Stimulated activated naive CD4-positive, alpha-beta T cell (primary cell): ENCODE measurements at places on chromosomes 6 and 20.

DNA sequence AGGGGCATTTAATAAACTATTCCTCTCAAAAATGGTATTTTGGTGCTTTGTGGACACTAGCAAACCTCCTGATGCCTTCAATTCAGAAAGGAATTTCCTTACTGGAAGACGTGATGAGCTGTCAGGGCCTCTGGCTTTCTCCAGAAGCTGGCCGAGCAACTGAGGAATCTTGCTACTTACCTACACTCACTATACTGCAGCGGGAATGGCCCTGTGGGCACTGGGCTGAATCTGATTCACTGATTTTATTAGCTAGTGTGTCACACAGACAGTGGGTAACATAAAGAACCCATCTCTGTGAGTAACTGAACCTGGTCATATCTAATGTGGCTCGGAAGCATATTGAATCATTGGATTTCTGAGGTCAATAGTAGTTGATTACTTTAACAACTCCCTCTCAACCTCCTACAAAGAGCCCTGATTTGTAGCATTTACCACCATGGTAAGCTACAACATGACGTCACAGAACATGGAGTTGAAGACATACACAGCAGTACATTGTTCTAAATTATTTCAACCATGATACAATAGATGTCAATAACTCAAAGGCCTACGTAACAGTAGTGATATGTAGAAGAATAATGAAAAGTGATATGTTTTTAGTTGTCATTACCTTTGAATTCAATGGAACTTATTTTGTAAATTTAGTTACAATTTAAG is 232.1 kb downstream of the SYNE1 start:
- no peak for DNase-seq

- no peak for DNase-seq
Measured at GRCh38 chr20:32624687-32625345, 39.7 kb upstream of the NOL4L start.

DNA sequence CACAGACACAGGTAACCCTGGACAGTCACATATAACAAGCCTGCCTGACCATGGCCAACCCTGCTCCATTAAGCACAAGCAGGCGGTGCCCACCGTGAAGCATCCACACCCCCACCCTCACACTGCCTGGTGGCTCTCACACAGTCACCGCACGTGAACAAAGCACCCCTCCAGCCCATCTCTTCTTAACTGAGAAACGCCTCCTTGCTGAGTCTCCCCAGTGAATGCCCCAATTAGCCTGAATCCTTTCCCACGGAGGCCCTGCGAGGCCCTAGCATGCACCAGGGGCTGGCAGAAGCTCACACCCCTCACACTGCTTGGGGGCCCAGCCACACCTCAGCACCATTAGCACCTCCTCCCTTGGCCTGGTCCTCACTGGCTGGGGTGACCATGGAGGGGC is 72.3 kb downstream of the GRM4 start:
- no peak for DNase-seq

DNA sequence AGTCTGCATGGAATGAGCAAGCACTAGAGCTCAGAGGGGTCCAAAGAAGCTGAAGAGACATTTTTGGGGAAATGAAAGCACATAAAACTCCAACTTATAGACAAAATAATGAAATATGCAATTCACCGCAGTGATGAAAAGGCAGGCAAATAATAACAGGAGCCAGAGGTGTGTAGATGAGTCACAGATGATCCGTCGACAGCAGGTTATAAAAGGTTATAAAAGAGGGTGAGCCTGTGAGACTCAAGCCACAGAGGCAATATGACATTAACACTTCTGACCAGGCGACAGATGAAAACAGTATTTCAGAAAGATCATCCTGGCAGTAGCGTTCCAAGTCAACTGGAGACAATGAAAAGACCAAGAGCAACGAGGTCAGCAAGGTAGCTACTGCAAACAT is 35.8 kb upstream of the ANKRD60 start:
- DNase-seq = no peak

- no peak for DNase-seq
Measured at GRCh38 chr20:32208499-32209154, 947 bp downstream of the POFUT1 start.
